Caco-2 (cell line): ENCODE measurements at places on chromosomes 7 and 10. TPM values are rescaled to one million over a fixed set of nuclear protein-coding genes. Genes with fewer than 3 reads are reported as not detected.

DNA sequence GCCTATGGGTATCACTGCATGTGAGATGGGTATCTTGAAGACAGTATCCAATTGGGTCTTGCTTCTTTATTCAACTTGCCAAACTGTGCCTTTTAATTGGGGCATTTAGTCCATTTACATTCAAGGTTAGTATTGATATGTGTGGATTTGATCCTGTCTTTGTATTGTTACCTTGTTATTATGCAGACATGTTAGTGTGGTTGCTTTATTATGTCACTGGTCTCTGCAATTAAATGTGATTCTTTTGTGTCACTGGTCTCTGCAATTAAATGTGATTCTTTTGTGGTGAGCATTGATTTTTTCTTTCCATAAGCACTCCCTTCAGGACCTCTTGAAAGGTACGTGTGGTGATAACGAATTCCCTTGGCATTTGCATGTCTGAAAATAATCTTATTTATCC is 357.8 kb upstream of the STEAP1 start:
- no peak for DNase-seq
- H3K27me3 ChIP-seq = no peaks in the 10 kb centered on the region
- H3K4me1 ChIP-seq = no peaks in the 10 kb centered on the region
- H3K27ac ChIP-seq = no peak overlapping the region
- H3K36me3 ChIP-seq = no peaks in the 10 kb centered on the region

DNA sequence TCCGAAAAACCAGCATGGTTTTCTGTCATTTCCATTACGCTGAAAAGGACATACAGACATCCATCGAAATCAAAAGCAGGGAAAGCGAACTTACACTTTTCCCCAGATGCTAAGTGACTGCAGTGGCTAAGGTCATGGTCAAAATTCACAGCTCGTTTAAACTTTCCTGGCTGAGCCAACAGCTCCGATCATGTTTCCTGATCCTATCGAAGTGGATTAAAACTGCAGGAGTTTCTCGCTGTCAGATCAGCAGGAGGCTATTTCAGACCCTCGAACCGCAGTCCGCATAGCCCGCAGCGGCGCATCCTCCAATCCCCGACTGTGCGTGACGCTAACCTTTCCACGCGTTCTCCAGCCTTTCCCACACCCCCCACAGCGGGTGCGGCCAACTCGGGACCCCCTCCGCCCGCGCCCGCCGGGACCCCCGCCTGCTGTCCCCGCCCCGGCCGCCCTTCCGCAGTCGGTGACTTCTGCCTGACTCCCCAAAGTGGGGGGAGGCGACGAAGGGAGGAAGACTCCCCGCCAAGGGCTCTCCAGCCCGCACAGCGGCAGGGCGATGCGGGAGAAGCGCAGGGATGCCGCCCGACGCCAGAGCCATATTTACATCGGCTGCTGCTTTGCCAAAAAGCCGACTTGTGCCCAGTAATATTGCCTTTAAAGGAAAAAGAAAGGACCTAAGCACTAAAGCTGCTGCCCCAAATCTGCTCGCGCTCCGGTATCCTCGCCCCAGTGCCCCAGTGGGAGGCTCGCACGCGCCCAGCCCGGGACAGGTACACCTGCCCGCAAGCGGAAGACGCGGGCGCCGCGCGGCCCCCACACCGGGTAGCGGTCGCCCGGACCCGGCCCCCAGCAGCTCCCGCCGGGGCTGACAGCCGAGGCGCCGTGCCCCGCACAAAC is 1.2 kb downstream of the PIP4K2A start:
- no peaks in the 10 kb centered on the region for H3K27me3 ChIP-seq
- H3K27ac ChIP-seq = no peak overlapping the region
- no peaks in the 10 kb centered on the region for H3K36me3 ChIP-seq
- H3K4me3 ChIP-seq = peak overlapping the region; percentile 81

Gene GIMAP1
- total RNA-seq = not detected in 2 replicates

Gene CALHM2
- total RNA-seq = 0.52 and 0.58 TPM in 2 replicates

DNA sequence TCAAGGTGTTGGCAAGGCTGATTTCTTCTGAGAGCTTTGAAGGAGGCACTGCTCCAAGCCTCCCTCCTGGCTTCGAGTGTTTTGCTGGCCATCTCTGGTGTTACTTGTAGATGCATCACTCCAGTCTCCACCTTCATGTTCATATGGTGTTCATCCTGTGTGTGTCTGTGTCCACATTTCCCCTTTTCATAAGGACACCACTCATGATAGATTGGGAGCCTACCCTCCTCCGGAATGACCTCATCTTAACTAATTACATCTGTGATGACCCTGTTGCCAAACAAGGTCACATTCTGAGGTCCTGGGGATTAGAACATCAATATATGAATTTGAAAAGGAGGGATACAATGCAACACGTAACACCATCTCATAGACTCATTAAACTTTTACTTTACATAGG is 119.0 kb downstream of the CREB5 start:
- DNase-seq = no peak
- no peaks in the 10 kb centered on the region for H3K36me3 ChIP-seq
- H3K27me3 ChIP-seq = no peaks in the 10 kb centered on the region
- no peak overlapping the region for H3K27ac ChIP-seq
- H3K4me3 ChIP-seq = no peak overlapping the region

Gene PAPOLB
- total RNA-seq = not detected in 2 replicates

DNA sequence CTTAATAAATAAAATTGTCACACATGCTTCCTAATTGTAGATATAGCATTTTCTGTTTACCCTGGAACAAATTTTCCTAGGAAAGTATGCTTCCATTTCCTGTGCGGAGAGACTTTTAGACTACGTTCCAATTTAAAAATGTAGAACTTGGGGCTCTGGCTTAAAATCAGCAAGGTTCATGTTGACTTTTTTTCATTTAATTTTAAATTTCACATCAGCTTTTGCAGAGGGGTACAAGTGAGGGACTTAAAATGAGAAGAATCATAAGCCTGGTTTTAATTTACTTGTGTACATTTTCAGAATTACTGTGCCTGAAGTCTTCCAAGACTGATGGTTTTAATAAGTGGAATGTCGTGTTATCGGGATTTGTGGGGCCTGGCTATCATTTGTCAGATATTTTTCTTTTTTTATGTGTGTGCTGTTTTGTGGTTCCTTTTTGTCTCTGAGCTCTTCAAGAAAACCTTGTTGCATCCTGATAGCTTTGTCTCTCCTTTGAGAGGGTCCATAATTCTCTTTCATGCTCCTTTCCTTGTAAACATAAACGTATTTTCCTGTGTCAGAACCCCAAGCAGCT is 8.8 kb upstream of the ATRNL1 start:
- H3K4me1 ChIP-seq = no peaks in the 10 kb centered on the region
- H3K36me3 ChIP-seq = no peaks in the 10 kb centered on the region

Gene GPC2
- total RNA-seq = 5.0 and 9.7 TPM in 2 replicates

Gene GPNMB
- 0.79 and 1.2 TPM in 2 replicates for total RNA-seq

DNA sequence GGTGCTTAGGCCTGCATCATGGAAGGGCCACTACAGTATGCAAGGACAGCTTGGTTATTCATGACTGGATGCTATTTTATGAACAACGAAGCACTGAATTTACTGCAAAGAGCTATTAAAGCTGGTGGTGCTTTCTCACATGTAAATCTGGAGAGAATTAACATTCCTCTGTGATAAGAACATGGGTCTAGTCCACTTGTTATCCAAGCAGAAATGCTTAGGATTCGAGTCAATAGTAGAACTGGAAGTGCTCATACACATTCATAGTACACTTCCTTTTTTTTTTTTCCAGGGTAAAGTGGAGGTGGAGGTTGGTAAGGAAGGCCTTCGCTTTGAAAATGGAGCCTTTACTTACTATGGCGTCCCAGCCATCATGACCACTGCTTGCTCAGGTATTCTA is 35.0 kb downstream of the CNNM1 start:
- DNase-seq = no peak
- no peak overlapping the region for H3K4me3 ChIP-seq
- H3K4me1 ChIP-seq = no peaks in the 10 kb centered on the region
- H3K27me3 ChIP-seq = no peaks in the 10 kb centered on the region

GRCh38 chr7:130277763-130278643 is 11.3 kb downstream of the CPA2 start:
- peaks cover 6% of the 10 kb centered on the region; the same call in 1 of the 2 replicates for H3K4me1 ChIP-seq
- no peaks in the 10 kb centered on the region for H3K36me3 ChIP-seq
- peak; percentile 66 for DNase-seq
- no peaks in the 10 kb centered on the region for H3K27me3 ChIP-seq
- peak overlapping the region; percentile 45 for H3K27ac ChIP-seq

Gene FOXP2
- not detected in 2 replicates for total RNA-seq

Gene STOX1
- total RNA-seq = 8.5 and 9.0 TPM in 2 replicates

DNA sequence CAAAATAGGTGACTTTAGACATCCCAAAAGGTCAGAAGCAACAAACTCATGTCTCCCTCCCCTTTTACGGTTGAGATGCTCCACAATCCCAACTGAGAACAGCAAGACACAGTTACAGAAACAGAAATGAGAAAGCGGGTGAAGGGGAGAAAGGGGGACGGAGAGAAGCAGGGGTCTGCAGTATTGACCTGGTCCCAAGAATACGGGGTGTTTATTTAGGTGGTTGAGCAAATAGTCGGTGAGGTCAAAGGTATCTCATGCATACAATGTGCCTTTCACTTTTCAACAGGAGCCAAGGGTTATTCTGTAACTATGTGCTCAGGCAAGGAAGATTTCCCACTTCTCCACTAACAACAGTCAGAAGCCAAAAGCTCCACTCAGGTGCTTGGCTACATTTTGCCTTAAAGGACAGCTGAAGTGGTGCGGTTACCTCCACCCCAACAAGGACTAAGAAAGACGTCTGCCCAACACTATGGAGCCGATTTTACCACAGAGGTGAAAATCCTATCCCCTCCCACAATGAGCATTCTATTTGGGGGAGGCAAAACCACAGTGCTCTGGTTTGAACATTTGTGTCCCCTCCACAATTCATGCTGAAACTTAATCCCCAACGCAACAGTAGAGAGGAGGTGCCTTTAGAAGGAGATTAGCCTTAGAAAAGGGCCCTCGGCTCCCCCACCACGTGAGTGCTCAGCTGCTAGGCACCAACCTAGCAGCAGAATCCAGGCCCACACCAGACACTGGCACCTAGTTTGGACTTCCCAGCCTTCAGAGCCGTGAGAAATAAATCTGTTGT is 77.9 kb downstream of the PARD3 start:
- H3K27ac ChIP-seq = peak overlapping the region; percentile 76
- DNase-seq = peak; percentile 48
- H3K4me1 ChIP-seq = peaks cover 62% of the 10 kb centered on the region
- peak overlapping the region; percentile 5; the same call in 1 of the 2 replicates for H3K4me3 ChIP-seq
- H3K36me3 ChIP-seq = no peaks in the 10 kb centered on the region

DNA sequence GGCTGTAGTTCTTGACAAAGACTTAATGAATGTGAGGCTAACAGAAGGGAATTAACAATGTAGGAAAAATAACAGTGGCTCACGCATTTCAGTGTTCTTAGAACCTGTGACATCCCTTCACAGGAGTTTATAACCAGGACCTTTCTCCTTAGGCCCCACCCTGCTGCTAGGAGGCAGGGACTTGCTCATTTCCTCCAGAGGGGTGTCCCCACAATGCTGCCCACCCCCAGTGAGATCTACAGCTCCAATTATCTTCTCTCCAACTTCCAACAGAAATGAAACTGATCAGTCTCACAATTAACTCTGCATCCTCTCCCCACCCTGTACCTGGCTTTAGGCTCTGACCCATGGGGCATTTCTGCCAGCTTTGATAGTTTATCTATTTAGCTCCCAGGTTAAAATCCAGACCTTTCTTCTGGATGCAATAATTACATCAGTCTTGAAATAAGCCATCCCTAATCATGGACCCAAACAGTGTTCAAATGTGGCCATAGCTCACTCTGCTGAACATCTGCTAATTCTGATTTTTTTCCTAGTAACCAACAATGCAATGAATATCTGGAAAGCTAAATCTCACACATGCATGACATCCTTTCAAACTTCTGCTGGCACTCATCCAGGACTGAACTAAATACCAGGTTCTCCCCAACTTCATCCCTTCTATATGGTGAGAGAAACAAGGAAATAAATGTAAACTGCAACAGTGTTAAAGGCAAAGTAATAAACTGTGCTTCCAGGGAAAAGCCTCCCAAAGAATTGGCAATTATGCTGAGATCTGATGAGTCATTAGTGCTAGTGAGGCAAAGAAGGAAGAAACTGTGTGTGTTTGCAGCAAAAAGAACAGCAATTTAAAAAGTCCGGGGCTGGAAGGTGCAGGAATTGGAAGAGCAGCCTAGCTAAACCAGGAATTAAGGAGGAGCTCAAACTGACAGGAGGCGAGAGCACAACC is 64.6 kb downstream of the HERPUD2 start:
- H3K27me3 ChIP-seq = no peaks in the 10 kb centered on the region
- no peak for DNase-seq
- no peaks in the 10 kb centered on the region for H3K4me1 ChIP-seq
- no peak overlapping the region for H3K4me3 ChIP-seq

DNA sequence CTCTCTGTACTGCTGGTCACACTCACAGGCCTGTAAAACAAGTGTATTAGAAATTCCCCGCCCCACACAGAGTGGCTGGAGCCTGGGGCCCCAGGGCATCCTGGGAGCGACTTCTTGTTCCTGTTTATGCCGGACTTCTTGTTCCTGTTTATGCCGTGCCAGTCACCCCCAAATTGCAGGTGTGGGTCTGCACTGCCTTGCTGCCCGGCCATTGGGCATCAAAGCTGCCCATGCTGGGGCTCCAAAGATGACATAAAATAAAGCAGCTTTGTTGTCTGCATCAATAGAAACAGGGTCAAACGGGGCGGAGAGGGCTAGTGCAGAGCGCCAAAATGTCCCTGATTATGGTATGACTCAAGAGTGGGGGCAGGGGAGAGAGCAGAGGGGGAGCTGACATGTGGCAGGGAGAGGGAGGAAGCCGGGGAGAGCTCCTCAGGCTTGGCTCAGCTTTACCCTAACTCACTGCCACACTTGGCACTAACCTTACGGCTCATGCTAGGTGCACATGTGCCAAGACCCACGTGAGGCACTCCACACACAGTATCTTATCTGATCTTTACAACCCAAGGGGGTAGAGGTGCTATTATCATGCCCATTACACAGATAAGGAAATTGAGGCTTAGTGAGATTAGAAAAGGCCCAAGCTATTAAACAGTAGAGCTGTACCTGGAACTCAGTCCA is 98.4 kb downstream of the PIP4K2A start:
- no peaks in the 10 kb centered on the region for H3K27me3 ChIP-seq
- no peak for DNase-seq
- H3K4me1 ChIP-seq = peaks cover 56% of the 10 kb centered on the region
- no peaks in the 10 kb centered on the region for H3K36me3 ChIP-seq
- H3K27ac ChIP-seq = peak overlapping the region; percentile 15

DNA sequence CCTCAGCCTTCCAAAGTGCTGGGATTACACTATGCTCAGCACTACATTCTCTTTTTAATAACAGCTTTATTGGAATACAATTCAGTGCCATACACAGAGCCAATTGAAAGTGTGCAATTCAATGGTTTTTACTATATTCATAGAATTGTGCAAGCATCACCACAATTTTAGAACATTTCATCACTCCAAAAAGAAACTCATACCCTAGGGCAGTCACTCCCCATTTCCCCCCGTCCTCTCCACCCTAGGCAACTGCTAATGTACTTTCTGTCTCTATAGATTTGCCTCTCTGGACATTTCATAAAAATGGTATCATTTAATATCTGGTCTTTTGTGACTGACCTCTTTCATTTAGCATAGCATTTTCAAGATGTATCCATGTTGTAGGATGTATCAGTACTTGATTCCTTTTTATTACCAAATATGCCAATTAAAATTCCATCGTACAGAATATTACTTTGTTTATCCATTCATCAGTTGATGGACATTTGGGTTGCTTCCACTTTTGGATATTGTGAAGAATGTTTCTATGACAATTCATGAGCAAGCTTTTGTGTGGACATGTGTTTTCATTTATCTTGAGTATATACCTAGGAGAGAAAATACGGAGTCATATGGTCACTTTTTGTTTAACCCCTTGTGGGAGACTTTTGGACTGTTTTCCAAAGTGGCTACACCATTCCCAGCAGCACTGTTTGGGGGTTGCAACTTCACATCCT is 6.3 kb upstream of the XPNPEP1 start:
- H3K27ac ChIP-seq = no peak overlapping the region
- H3K4me1 ChIP-seq = peaks cover 12% of the 10 kb centered on the region
- DNase-seq = no peak
- H3K36me3 ChIP-seq = no peaks in the 10 kb centered on the region
- H3K4me3 ChIP-seq = no peak overlapping the region
- H3K27me3 ChIP-seq = no peaks in the 10 kb centered on the region
